HCT116 (cell line): ENCODE measurements at places on chromosomes 3 and 15. TPM values are rescaled to one million over a fixed set of nuclear protein-coding genes. Genes with fewer than 3 reads are reported as not detected.

- DNase-seq: no peak
Measured at GRCh38 chr3:12896063-12896985, 55.0 kb upstream of the RPL32 start.

The WDR93 gene
- total RNA-seq: 0.42 TPM

The CFAP20DC gene
- total RNA-seq: 2.9 TPM

DNA sequence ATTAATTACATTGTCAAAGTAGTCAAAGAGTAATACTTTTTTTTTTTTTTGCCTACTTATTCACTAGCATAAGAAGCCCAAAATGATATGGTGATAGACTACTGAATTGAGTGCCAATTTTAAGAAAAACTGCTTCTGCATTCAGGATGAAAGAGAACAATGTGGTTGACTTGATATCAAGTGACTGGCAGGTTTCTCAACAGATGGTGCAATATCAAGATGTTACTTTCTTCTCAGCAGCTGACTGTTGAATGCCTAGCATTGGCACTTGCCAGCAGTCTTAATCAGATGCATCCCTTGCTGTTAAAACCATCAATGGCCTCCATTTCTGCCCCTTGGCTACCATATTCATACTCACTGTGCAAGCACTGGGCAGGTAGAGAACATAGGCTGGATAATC lies 863.2 kb downstream of the GBE1 start:
- no peak for DNase-seq

The MCCC1 gene
- 12.6 TPM for total RNA-seq

- DNase-seq: no peak
Measured at GRCh38 chr15:66095871-66096687, 157.5 kb downstream of the MEGF11 start.

DNA sequence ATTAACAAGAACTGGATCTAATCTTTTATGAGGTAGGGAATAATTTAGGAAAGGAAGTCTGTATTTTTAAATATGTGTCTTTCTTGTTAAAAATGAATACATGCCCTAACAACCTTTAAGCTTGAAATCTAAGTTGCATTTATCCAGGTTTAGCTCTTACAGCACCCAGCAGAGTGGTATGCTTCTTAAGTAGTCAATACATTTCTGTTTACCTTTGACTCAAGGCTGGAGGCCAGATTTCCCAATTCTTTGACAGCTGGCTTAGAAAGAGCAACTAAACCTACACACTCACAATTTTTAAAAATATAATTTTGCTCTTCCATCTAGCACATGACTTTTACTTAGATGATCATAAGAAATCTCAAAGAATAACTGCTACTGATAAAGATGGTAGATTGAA lies 148.9 kb downstream of the DPH6 start:
- no peak for DNase-seq

DNA sequence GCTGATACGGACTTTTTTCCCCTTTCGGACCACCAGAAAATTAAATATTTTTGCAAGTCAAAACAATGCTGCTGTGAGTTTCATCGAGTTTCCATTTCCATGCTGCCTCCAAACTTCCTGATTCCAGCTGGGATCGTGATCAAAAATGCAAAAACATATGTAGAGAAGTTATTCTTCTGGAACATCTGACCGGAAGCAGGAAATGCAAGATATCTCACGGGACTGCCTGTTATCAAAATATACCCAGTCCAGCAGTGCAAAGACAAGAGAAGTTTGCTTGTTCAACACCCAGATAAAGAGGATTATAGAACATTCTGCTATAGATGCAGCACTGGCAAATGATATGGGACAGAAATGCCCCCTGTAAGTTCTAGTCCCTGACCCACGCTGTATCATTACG lies 726.7 kb upstream of the NR2F2 start:
- no peak for DNase-seq

The MESP1 gene
- 8.8 TPM for total RNA-seq

- DNase-seq: no peak
Measured at GRCh38 chr3:101976473-101976872, 127.2 kb downstream of the NFKBIZ start.

- DNase-seq: no peak
Measured at GRCh38 chr15:39695793-39696192, 86.8 kb downstream of the FSIP1 start.

DNA sequence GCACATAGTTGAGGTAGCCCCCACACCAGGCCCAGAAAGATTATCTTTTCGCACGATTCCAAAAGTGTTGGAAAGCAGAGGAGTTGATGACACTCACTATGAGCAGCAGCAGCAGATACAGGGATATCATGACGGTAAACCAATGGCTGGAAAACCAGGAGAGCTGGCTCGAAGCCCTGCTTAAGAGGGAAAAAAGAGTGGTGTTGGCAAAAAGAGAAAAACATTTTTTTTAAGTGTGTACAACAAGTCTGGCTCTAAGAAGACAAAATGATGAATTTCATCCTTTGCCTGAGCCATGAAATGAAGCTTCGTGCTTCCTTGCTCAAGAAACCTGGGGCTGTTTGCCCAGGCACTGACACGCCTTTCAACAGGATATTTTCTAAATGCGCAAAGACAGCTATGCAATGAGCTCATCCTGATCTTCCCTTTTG lies 27.3 kb downstream of the PARP16 start:
- no peak for DNase-seq

DNA sequence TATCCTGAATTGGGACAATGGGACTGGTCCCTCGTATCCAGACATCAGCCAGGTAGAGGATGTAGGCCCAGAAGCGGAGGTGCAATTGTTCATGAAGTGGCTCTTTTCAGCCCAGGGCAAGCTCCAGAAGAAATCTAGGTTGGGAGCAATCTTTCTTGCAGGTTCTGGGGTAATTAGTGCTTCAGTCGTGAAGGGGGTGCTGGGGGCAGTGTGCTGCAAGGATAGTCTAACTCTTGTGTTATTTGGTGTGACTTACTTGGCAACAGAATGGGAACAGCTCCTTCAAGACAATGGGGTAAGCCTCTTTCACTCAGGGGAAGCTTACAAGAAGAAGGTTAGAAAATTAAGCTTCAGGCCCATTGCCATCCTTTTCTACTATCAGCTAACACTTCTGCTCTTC lies 273.0 kb downstream of the DIPK2A start:
- no peak for DNase-seq

The LOXL1 gene
- total RNA-seq: 14.9 TPM

The GOLGA8R gene
- 0.57 TPM for total RNA-seq

- DNase-seq: no peak
Measured at GRCh38 chr15:59562448-59563186, 49.0 kb upstream of the GCNT3 start.

DNA sequence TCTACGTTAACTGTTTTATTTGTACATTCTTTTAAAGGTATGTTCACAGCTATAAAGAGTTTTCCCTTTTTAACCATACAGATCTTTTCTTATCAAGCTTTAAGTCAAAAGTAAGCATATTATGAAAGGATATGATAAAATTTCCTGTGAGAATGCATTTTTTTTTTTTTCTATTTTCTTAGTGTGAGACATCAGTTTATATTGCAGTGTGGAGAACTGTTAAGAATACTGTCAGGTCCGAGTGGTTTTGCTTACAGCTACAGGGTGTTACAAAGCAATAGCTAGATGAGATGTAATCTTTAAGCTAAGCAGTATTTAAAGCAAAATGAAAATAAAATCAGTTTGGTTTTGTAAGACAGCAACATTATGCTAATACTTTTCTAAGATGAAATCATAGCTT lies 133.2 kb downstream of the SLC25A26 start:
- no peak for DNase-seq

The GOLGA6L7 gene
- total RNA-seq: not detected

DNA sequence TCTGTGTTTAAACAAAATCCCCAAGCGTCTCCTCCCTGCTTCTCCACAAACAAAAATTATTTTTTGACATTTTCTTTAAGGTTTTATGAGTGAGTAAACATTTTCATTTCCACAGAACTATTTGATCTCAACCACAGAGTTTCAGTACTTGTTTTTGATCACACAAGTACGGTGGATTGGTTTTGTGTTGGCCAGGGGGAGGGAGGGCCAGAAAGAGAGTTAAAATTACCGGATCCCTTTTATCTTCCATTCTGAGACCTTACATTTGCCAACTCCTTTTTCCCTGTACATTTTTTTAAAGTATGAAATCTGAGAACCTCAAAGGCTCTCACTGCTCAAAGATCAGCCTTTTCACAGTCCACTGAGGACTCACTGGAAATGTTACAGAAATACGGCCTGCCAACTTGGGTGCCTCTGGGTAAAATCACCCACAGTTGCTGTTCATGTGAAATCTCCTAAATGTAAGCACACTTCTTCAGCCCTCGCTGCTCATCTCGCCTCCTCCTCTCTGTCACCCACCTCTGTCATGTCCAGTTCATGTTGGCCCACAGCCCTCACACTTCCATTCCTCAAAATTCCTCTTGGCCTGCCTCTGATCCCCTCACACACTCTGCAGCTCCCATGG lies 1.7 kb downstream of the HOMER2 start:
- DNase-seq: no peak

DNA sequence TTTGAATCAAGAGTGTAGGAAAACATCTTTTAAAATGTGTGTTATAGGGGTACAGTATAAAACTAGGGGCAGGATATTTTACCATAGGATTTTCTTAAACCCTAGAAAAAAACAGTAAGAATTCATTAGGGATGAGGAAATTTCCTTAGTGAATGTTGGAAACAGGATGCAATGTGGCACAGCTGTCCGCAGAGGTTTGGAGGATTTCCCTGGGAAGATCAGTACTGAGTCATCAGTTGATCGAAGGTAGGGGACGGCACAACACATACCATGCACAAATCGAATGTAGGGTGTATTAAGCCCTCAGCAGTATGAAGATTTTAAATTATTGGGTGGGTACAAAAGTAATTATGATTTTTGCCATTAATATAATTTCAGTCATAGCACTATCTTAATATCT lies 49.9 kb downstream of the FNDC3B start:
- no peak for DNase-seq

GRCh38 chr3:46416125-46416810 lies 9.2 kb downstream of the CCRL2 start:
- no peak for DNase-seq

The CLDN16 gene
- total RNA-seq: not detected

The PLA2G4D gene
- total RNA-seq: 0.34 TPM

The PLA2G4F gene
- 0.05 TPM for total RNA-seq

The RTP3 gene
- total RNA-seq: not detected

DNA sequence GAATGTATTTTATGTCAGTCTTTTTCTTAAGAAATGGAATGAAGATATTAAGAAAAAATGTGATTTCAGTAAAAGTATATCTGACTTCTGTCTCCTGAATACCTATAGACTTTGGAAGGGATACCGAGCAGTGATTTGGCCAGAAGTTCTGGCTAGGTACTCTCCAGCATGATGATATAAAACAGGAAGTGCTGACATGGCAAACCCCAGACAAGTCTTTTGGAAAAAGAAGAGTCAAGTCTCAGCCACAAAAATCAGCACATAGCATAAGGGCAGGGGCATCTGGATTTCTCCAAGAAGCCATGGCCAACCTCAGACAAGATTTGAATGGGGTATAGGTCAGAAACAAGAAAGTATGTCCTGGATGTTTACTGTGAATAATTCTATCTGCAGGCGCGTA lies 643.3 kb upstream of the ARRDC4 start:
- DNase-seq: no peak

The SNAPC5 gene
- total RNA-seq: 28.3 TPM

The HDC gene
- total RNA-seq: not detected

GRCh38 chr3:112774293-112774926 lies 72.3 kb downstream of the CD200R1L start:
- DNase-seq: no peak

The ATOSA gene
- 4.7 TPM for total RNA-seq

The CD86 gene
- total RNA-seq: not detected

The FAM43A gene
- 6.8 TPM for total RNA-seq

GRCh38 chr3:43426388-43426787 lies 140.0 kb downstream of the SNRK start:
- DNase-seq: no peak

- no peak for DNase-seq
Measured at GRCh38 chr3:189637750-189638149, 6.6 kb downstream of the TP63 start.

- DNase-seq: peak; percentile 7
Measured at GRCh38 chr3:125582707-125583106, 12.6 kb downstream of the OSBPL11 start.

The C15orf62 gene
- total RNA-seq: 0.10 TPM

DNA sequence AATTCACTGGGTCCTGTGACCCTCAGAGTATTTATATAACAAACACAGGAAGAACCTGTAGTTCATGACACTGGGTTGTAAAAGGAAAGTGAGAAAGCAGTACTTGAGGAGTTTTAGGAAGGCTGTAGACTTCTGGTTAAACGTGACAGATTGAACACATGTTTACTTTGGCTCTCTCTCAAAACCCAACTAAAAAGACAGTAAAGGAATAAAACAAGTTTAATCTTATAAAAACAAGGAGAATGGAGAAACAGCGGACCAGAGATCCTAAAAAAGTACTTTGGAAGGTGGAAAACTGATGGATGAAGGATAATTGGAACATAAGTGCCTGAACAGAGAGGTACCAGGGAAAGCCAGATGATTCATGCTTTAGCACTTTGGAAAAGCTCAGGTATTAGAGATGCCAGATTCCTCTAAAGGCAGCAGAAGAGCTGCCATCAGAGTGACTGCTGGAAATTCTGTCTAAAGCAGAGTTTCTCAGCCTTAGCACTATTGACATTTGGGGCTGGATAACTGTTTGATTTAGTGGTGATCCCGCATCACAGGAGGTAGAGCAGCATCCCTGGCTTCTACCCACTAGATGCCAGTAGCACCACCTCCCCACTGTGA lies 182.9 kb upstream of the RORA start:
- no peak for DNase-seq

- DNase-seq: no peak
Measured at GRCh38 chr3:6439226-6439625, 421.7 kb upstream of the GRM7 start.

The CATSPER2 gene
- 3.6 TPM for total RNA-seq

The TNFSF10 gene
- 0.20 TPM for total RNA-seq

GRCh38 chr15:98147415-98147814 lies 186.9 kb downstream of the ARRDC4 start:
- DNase-seq: no peak

- DNase-seq: no peak
Measured at GRCh38 chr3:13420831-13421765, 976 bp upstream of the NUP210 start.

- DNase-seq: no peak
Measured at GRCh38 chr3:37662785-37663184, 198.9 kb upstream of the CTDSPL start.

The NR1I2 gene
- total RNA-seq: 0.07 TPM

GRCh38 chr3:38477839-38478450 lies 18.2 kb upstream of the EXOG start:
- no peak for DNase-seq

- no peak for DNase-seq
Measured at GRCh38 chr15:29534378-29534777, 264.8 kb upstream of the NSMCE3 start.

The DPH3 gene
- 13.8 TPM for total RNA-seq

The ZNF106 gene
- 28.5 TPM for total RNA-seq
